Astrocyte (in vitro differentiated cells and primary cell): ENCODE measurements at places on chromosomes 1 and 21.

GRCh38 chr1:239237912-239238311 is 148.5 kb upstream of the CHRM3 start:
- no peak for DNase-seq

GRCh38 chr1:32764826-32765569 is 52.2 kb downstream of the YARS1 start:
- DNase-seq: no peak

- peak; percentile 85 for DNase-seq
Observed at GRCh38 chr1:210291786-210292230, 36.9 kb upstream of the HHAT start.

DNA sequence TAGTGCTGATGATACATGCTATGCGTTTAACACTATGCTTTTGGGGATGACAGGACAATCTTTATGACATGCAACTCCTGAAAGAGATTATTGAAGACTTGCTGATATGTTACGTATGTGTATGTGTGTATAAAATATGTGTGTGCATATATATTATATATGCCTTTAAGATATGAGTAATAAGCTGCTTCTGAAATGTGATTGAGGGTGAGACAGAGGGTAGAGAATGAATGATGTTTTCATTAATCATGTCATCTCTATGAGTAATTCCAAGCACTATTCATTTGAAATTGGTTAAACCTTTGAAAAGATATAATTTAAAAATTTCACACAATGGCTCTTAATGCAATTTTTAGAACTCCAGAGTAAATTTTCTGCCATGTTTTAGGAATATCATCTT is 5.8 kb downstream of the BCL9 start:
- DNase-seq: no peak

- DNase-seq: no peak
Observed at GRCh38 chr1:112272101-112272772, 123.8 kb upstream of the CTTNBP2NL start.

- no peak for DNase-seq
Observed at GRCh38 chr1:223364685-223365382, 858 bp upstream of the SUSD4 start.

DNA sequence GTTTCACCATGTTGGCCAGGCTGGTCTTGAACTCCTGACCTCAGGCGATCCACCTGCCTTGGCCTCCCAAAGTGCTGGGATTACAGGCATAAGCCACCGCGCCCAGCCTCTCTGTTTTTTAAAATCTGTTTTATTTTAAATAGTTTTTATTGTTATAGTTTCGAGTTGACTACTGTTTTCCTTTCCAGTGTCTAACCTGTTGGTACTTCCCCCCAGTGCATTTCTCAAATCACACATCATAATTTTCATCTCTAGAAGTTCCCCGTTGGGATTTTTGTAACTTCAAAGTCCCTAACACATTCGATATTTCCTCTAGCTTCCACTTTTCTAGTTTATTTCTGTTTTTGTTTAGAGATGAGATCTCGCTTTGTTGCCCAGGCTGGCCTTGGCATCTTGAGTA is 7.5 kb downstream of the HES4 start:
- no peak for DNase-seq

DNA sequence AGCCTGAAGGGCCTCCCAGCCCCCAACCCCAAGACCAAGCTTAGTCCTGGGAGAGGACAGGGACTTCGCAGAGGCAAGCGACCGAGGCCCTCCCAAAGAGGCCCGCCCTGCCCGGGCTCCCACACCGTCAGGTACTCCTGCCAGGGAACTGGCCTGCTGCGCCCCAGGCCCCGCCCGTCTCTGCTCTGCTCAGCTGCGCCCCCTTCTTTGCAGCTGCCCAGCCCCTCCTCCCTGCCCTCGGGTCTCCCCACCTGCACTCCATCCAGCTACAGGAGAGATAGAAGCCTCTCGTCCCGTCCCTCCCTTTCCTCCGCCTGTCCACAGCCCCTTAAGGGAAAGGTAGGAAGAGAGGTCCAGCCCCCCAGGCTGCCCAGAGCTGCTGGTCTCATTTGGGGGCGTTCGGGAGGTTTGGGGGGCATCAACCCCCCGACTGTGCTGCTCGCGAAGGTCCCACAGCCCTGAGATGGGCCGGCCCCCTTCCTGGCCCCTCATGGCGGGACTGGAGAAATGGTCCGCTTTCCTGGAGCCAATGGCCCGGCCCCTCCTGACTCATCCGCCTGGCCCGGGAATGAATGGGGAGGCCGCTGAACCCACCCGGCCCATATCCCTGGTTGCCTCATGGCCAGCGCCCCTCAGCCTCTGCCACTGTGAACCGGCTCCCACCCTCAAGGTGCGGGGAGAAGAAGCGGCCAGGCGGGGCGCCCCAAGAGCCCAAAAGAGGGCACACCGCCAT is 21.9 kb upstream of the ARF1 start:
- DNase-seq: no peak

- no peak for DNase-seq
Observed at GRCh38 chr21:31484219-31484618, 140.2 kb upstream of the TIAM1 start.

GRCh38 chr1:212871976-212872375 is 13.9 kb downstream of the FLVCR1 start:
- no peak for DNase-seq

DNA sequence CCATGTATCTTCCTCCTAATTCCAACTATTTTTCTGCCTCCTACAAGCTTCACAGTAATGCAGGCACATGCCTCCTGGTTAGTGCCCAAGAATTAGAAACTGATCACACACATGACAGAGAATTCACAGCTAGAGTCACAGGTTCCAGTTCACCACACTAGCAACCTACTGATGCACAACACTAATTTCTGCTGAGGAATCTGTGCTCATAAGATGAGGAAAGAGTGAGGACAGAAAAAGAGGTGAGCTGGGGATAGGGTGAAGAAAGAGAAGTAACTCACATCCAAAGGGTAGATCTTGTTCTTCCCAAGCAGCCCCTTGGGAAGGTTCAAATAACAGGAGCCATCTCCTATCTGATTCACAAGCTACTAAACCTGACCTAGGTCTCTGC is 61.3 kb downstream of the PUM1 start:
- no peak for DNase-seq

DNA sequence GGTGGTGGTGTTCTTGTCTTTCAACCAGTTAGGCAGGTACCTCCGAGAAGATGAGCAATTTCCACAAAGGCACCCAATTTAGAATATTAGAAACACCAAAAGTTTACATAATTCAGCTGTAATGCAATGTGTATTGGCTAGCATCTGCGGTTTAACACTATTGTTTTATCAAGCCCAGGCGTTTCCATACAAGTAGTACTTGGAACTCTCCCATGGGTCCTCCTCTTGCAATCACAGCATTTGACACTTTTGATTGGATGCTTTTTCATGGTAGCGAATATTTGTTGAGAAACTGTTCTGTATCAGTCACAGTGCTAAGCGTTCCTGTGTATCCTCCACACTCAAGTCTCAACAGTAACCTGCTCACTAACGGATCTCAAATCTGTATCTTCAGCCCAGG is 20.1 kb upstream of the MAP1LC3C start:
- DNase-seq: no peak

- peak; percentile 10 for DNase-seq
Observed at GRCh38 chr1:39754906-39755504, 16.1 kb downstream of the OXCT2 start.

DNA sequence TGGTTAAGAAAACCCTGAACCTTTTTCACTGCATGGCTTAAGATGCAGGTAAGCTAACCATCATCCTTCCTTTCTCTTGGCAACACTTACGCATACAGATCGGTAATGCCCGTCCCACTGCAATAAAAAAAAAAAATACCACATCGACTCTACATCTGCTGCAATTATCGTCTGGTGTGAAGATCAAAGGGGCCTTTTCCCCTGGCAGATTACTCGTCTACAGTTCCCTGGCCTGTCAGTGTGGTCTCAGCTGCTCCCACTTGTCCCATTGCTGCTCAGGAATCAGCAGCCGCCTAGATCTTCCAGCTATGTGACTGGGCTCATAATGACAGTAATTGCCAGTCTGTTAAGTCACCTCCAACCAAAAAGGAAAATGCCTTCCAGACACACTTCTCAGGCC is 133.1 kb downstream of the SETD4 start:
- no peak for DNase-seq

DNA sequence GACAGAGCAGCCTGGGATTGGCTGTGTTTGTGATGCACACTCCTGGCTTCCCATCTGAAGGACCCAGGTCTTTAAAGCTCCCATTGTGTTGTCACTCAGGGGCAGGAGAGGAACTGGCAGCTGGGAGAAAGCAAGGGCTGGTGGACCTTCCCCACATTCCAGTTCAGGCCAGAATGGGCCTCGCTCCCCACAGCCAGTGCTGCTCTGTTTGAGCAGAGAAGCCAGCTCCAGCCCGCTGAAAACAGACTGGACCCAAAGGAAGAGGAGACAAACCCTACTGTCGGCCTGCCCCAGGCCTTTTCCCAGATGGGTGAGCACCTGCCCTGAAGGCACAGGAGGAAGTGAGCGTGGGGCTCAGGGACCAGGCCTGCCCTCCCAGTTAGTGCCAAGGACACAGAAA is 499.4 kb downstream of the NPHP4 start:
- DNase-seq: no peak

DNA sequence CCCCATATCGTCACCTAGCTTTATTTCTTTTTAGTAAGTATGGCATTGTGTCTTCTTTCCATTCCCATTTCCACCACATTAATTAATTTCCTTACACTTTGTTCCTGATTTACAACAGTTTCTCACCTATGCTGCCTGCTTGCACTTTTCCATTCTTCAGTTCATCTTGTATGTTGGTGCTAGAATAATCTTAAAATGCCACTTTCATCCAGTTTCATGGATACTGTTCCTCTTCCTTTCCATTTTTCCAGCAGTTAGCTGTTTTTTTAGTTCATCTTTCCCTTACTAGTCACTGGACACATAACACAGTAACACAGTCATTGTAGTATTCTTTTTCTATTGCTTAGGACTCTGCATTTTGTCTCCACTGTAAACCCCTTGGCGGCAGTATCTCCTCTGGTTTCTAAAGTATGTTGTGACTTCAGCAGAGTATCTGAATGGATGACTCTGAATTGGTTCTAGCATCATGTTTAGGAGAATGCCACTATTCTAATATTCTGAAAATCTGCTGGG is 2.1 kb downstream of the CDC7 start:
- peak; percentile 24 for DNase-seq

DNA sequence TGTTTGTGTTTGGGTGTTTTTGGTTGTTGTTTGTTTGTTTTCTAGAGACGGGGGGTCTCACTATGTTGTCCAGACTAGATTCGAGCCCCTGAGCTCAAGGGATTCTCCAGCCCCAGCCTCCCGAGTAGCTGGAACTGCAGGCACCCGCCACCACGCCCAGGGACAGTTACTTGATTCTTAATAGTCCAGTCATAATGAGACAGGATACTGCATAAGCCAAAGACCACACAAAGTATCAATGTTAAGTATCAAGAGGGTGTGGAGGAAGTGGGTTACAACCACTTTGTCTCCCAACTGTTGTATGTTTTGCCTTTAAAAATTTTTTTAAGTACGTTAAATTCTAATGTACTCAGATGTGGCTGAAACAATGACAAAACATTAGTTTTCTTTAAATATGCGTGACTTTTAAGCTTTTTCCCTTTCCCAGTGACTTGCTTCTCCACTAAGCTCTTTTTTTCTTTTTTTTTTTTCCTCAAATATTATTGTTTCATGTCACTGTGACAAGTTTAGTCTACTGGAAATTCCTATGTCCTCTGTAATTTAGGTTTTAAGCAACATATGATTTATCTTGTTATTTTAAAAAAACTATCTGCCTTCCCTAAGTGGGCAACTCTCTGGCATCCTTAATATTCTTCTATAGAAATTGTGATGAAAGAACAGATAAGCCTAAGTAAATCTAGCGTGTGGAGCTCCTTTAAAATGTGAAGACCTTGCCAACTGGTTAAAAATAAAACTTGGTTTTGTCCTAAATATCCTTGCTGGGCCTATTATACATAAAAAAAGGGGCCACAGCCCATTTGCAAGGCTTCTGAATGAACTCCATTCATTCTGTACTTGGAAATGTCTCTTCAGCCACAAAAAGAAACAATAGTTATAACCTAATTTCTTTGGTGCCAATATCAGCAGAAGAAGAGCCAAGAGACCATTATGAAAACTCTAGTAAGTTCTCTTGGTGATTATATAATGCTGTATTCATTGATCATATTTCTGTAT is 56.2 kb upstream of the DPH5 start:
- DNase-seq: no peak

DNA sequence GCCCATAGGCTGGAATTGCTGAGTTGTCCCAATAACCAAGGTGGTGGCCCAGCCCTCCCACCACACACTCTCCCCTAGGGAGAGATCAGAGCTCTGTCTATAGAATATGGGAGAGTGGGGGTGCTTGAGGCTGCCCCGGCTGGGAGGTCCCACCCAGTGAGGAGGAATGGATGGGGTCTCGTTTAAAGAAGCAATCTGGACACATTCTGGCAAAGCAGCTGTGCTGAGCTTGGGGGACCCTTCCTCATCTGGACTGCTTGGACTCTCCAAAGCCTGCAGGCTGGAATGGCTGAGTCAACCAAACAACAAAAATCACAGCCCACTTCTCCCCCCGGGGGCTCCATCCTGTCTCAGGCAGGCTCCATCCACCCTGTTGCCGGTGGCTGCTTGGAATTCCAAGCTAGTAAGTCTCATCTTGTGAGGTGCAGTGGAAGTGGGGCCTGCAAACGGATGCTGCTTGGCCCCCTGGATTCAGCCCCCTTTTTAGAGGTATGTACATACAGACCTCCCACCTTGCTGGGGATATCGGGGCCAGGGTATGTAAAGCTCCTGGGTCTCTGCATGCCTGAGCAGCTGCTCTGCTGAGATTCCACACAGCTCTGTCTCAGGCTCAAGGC is 67.1 kb upstream of the FAM78B start:
- DNase-seq: no peak

DNA sequence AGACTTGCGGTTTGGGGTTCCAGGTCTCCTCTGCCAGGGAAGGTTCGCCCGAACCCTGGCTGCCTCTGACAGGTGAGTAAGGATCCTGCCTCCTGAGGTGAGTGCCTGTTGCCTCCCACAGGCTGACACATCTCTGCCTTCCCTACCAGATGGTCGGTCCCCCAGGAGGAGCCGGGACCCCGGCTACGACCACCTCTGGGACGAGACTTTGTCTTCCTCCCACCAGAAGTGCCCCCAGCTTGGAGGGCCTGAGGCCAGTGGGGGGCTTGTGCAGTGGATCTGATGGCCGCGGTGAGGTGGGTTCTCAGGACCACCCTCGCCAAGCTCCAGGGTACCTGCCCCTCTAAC is 7.6 kb downstream of the PERM1 start:
- no peak for DNase-seq

- no peak for DNase-seq
Observed at GRCh38 chr1:157781048-157781447, 4.1 kb upstream of the FCRL2 start.
